ENCODE measurements at places on chromosomes 12 and 14. TPM values are rescaled to one million over a fixed set of nuclear protein-coding genes. Genes with fewer than 3 reads are reported as not detected.

DNA sequence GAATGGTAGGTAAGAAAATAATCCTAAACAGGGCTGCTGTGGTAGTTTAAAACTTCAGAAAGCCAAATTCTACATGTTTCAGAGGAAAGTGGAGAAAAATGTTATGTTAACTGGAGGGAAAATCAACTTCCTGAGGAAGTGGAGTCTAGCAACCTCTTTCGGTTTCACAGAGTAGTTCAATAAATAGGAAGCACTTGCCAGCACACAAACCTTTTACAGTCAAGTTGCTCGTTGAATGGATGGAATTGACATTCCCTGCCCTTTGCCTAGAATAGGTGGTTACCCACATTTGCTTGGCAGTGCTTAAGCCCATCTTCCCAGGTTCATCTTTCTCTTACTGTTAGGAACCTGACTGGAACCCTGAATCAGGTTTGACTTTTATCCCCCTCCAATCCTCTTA lies 15.9 kb downstream of the ANKRD13A start:
- peak overlapping the region; percentile 61 for H3K27ac ChIP-seq
- H3K4me1 ChIP-seq = peaks cover 12% of the 10 kb centered on the region
- DNase-seq = peak; percentile 40
- no peak overlapping the region for H3K4me3 ChIP-seq

- no peaks in the 10 kb centered on the region for H3K36me3 ChIP-seq
- H3K4me3 ChIP-seq = no peak overlapping the region
Measured at GRCh38 chr14:65277027-65277426, 135.5 kb upstream of the FUT8 start.

Gene OLR1
- total RNA-seq = not detected

DNA sequence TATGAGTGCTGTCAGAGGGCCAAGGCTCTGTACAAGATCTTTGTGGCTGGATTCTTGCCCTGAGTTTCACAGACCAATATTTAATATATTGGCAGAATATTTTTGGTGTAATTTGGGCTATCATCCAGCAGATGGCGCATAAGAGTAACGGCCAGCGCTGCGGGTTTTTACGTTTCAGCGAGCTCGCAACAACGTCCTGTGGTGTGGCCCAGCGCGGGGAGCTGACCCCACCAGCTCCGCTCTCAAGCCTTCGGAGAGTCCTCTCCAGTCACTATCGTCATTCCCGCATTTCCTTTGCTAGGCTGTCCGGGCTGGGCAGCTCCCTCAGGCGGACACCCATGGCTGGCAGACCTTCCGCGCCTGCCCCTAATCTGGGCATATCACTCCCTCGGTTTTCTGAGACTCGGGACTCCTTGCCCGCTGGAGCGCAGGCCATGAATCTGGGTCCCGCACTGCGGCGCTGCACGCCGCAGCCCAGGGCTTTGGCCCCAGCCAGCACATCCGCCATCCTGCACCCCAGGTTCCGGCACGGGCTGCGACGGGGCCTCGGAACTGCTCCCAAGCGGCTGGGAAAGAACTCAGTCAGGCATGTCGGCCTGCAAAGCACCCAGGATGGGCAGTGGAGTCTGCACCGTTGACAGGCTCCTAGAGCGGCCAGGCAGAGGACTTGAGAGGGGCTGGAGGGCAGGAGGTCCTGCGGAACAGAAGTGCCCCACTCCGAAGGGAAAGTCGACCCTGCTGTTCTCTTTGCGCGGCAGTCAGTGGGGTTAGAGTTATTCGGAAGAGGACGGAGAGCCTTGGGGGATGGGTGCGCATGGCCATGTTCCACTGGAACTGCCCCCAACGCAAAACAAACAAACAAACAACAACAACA lies 18.4 kb downstream of the OLR1 start:
- H3K4me1 ChIP-seq = peaks cover 7% of the 10 kb centered on the region
- peak overlapping the region; percentile 83 for H3K4me3 ChIP-seq
- H3K36me3 ChIP-seq = no peaks in the 10 kb centered on the region
- no peaks in the 10 kb centered on the region for H3K27me3 ChIP-seq

- no peaks in the 10 kb centered on the region for H3K4me1 ChIP-seq
- no peaks in the 10 kb centered on the region for H3K36me3 ChIP-seq
- H3K4me3 ChIP-seq = no peak overlapping the region
- no peak for DNase-seq
- no peak overlapping the region for H3K27ac ChIP-seq
Measured at GRCh38 chr12:21113266-21113665, 17.7 kb upstream of the SLCO1B1 start.

Gene CLEC6A
- 0.51 TPM for total RNA-seq

- H3K27me3 ChIP-seq = no peaks in the 10 kb centered on the region
- no peak for DNase-seq
- H3K4me1 ChIP-seq = no peaks in the 10 kb centered on the region
- no peak overlapping the region for H3K4me3 ChIP-seq
- H3K27ac ChIP-seq = no peak overlapping the region
Measured at GRCh38 chr14:103118018-103118662, 5.1 kb upstream of the TNFAIP2 start.

Measured in naive thymus-derived CD4-positive, alpha-beta T cell (primary cell).